ENCODE measurements at places on chromosomes 3 and 15. TPM values are rescaled to one million over a fixed set of nuclear protein-coding genes. Genes with fewer than 3 reads are reported as not detected.
A peak's percentile ranks its signal among the peaks of the same experiment; 100 is the strongest.

DNA sequence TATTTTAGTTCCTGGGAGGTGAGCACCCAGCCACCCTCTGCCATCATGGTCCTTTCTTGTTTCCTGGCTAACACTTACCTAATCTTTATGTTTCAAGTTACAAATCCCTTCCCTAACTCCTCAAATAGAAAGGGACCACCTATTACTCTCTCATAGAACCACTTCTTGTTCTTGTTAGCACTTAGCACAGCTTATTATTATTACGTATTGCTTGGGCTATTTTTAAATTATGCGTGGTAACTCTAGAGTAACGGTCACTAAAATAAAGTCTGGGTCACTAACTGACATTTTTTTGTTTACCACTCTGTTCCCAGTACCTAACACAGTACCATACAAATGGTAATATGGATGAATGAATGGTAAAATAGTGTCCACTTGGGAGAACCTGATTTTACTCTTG lies 141.9 kb downstream of the LRTM1 start:
- no peak for DNase-seq

- DNase-seq: no peak
Measured at GRCh38 chr3:32782407-32782806, 35.4 kb upstream of the TRIM71 start.

The RBP2 gene
- not detected for polyA plus RNA-seq

DNA sequence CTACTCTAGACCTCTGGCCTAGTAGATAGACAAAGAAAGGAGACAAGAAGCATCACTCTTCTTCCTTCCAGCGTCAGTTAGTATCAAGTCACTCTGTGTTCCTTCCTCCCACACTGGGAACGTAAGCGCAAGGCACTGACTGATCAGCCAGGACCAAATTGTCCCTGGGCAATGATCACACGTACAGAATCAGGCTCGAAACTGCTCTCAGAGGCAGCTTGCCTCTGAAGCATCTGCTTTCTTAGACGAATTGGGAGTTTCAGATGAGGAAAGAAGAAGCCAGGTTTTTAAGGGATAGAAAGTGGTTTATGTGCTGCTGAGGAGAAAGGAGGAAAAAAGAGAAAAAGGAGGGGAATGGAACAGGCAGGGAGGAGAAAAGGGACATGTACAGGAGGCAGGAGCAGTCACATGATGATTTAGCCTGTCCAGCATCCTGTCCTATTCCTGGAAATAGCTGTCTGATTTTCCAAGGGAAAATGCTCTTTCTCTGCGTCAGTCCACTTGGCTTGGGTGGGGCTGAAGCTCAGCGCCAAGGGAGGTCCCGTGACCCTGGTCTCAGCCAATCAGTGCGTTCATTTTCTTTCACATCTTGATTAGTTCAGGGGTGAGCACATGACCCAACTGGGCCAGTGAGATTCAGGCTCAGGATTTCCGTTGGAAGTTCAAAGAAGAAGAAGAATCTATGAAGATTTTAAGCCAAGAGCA lies 102.0 kb upstream of the PRICKLE2 start:
- DNase-seq: peak; percentile 30

The SLC2A2 gene
- not detected for polyA plus RNA-seq

DNA sequence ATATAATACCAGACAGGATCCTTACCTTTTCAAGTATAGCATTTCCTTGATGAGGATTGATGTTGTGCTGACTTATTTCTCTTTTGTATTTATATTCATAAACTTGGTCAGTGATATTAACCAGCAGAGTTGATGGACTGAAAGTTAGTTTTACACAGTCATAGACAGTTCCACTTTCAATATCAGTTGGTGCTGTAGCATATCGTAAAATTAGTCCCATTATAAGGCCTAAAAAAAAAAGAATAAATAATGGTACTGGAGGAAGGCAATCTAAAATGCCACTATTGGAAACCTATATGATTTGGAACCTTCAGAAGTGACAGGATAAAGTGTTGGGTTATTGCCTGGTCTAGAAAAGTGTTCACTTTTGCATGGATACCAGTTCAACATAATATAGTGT lies 16.3 kb downstream of the SLC9A9 start:
- no peak for DNase-seq

DNA sequence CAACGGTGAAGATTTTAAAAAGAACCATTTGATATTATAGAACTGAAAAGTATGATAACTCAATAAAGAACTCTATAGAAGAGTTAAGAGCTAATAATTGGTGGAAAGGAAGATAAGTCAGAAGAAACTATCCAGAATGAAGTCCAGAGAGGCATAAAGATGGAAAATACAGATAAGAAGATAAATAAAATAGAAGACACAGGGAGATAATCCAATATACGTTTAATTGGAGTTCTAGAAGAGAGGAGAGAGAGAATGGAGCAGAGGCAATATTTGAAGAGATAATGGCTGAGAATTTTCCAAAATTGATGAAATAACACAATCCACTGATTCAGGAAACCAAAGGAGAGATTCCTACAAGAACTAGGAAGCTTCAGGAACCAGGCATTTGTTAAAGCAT lies 49.8 kb upstream of the EPHB3 start:
- no peak for DNase-seq

The ARNT2 gene
- polyA plus RNA-seq: 11.0 TPM

The SHC4 gene
- polyA plus RNA-seq: 0.38 TPM

The ADAMTS9 gene
- 11.8 TPM for polyA plus RNA-seq

DNA sequence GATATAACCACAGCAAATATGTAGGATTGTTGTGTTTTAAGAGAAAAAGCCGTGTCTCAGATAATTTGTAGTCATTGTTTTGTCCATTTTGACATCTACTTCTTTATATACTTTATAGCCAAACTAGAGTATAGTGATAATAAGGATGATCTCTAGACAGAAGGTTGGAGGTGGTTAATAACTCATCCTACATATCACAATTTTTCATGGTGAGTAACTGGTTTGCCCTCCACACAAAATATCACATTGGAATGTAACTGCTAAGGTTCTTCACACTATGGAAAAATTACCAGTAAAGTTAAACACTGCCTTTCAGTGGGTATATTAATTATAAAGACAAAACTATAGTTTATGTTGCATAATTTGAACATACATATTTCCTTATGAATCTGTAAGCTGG lies 380.7 kb downstream of the LPP start:
- no peak for DNase-seq

The SMCO1 gene
- not detected for polyA plus RNA-seq

DNA sequence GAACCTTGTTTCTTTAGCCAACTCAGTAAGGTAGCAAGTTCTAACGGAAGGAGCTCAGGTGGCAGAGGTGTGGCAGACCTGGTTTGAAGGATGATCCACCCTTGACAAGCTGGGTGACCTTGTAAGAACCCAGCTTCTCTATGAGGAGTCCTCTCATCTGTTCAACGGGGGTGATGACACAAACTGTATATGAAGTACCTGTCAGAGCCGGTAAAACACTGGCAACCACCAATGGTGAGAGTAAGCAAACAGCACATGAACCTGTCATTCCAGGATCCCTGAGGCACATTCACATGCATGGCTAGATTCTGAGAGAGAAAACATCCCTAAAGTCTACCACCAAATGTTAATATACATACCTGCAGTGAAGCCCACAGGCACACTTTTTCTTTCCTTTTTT lies 2.4 kb downstream of the SCAP start:
- no peak for DNase-seq

- DNase-seq: no peak
Measured at GRCh38 chr3:56796996-56797395, 4.8 kb downstream of the ARHGEF3 start.

GRCh38 chr3:20564966-20565365 lies 379.0 kb upstream of the SGO1 start:
- no peak for DNase-seq

DNA sequence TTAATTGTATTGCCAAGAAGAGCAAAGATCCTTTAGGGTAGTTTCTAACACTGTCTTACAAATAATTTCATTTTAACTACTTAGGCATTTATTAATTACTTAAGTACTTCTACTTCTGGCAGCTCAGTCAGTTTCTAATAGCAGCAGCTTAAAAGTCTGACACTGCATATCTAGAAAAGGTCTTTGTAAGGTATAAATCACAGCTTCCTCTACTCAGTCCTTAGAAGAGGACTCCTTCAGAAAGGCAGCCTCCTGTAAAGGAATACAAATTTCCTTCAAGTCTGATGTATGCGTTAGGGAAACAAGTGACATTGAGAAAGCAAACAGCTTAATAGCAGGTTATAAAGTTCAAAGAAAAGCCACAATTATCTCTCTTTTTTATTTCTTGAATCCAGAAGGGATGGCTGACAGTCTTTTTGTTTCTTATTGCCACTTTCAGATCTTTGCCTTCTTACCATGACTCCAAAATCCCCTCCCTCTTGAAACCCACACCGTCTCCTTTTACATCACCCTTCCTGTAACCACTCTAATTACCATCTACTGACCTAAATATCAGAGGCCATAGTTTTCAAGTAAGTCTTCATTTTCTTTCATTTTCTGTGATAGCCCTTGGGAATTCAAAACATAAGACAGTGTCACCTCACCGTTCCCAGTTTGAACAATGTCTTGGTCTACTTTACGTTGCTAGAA lies 109.5 kb downstream of the CGGBP1 start:
- DNase-seq: no peak

DNA sequence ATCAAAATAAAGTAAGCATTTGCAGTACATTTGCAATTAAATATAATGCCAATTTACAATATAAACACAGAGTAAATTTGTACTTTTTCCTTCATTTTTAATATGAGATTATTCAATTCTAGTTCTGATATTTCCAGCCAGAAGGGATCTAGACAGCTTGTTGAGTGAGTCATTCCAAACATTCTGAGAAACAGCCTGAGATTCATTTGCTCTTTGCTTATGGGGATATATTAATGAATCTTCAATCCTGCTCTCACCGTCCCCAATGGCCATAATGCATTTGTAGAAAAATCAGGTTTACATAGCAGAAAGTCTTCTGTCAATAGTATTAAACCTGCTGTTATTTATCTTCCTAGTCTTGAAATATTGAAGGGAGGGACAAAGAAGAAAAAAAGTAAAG lies 554.2 kb downstream of the TUSC7 start:
- DNase-seq: no peak

GRCh38 chr3:72310419-72311380 lies 525.8 kb upstream of the PROK2 start:
- no peak for DNase-seq

- DNase-seq: no peak
Measured at GRCh38 chr3:155190691-155191090, 102.8 kb downstream of the STRIT1 start.

The ASB14 gene
- not detected for polyA plus RNA-seq

GRCh38 chr3:136404056-136404455 lies 153.9 kb downstream of the PCCB start:
- DNase-seq: no peak

GRCh38 chr15:63943829-63944680 lies 102.2 kb downstream of the DAPK2 start:
- DNase-seq: no peak

The DZIP1L gene
- 8.5 TPM for polyA plus RNA-seq

- no peak for DNase-seq
Measured at GRCh38 chr3:101066711-101067129, 73.5 kb upstream of the ABI3BP start.

DNA sequence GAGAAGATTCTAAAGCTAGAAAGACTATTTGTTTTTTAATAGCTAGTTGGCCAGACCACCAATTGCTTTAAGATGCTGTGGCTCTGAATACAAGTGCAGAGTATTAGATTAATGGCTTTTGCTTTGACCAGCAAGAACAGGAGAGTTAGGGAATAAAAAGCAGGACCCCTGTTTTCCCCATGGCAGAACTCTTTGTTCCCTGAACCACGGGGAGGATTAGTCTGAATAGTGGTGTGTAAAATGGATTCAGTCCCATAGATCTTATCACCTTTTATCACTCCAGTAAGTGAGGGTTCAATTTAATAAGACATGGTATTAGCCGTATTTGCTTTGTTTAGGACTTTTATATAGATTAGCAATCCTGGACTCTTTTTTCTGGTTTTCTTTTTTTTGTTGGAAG lies 562.6 kb upstream of the DPPA4 start:
- DNase-seq: no peak

- no peak for DNase-seq
Measured at GRCh38 chr15:64017082-64017588, 29.1 kb downstream of the DAPK2 start.

The ACAN gene
- polyA plus RNA-seq: 5.1 TPM

DNA sequence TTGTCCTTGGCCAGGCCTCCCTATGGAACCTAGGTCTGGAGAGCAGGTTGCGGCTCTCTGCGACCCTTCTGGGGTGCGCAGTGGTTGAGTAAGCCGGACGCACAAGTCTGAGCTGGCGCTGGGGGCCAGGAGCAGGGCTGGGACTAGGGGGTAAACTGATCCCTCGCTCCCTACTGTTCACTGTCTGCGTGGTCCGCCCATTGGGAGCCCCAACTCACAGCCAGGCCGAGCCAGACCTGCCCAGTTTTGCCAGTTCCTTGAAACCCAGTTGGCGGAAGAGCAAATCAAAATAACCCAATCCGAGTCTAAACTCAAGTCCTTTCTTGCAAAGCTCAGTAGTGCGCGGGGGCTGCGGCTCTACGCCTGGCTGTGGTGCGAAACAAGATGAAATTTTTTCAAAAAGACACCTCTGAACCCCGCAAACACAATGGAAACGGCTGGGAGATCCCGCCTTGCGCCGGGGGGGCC lies 17.5 kb downstream of the RGMA start:
- no peak for DNase-seq

DNA sequence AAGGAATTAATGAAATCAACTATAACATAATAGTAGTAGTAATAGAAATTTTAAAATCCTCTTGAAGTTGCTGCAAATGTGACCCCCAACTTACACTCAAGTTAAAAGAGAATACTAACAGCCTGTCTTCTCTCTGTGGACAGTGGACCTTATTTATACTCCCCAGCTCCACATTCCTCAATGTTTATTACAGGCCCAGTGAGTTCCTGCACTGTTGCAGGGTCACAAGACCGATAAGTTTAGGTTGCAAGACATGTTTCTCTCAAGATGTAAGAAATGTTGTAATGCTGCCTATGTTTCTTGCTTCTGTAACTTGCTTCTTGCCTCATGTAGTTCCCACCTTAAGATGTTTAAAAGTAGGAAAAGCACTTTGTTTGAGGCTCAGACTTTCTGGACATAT lies 888.1 kb downstream of the PDCD6IP start:
- no peak for DNase-seq

The SLC25A38 gene
- 70.5 TPM for polyA plus RNA-seq

The ARPP21 gene
- polyA plus RNA-seq: not detected

The EXD1 gene
- polyA plus RNA-seq: not detected

DNA sequence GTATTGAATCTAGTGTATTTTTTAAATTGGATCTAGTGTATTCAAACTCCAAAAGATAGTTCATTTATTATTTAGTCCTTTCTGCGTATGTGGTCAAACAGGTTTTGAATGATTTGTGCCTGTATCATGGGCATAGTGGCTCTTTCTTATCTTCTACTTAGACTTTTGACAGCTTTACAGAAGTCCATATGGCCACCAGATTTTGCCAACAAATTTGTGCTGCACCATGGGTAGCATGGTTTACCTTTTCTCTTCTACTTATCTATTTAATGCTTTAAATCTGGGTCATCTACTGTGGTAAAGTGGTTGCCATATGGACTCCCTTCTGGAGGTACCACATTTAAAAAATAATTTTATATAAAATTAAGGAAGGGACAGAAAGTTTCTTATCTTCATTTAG lies 66.9 kb upstream of the CADM2 start:
- no peak for DNase-seq

All from ovary (tissue), 10 donors.